ENCODE measurements at places on chromosomes 6 and 20. TPM values are rescaled to one million over a fixed set of nuclear protein-coding genes. Genes with fewer than 3 reads are reported as not detected.

DNA sequence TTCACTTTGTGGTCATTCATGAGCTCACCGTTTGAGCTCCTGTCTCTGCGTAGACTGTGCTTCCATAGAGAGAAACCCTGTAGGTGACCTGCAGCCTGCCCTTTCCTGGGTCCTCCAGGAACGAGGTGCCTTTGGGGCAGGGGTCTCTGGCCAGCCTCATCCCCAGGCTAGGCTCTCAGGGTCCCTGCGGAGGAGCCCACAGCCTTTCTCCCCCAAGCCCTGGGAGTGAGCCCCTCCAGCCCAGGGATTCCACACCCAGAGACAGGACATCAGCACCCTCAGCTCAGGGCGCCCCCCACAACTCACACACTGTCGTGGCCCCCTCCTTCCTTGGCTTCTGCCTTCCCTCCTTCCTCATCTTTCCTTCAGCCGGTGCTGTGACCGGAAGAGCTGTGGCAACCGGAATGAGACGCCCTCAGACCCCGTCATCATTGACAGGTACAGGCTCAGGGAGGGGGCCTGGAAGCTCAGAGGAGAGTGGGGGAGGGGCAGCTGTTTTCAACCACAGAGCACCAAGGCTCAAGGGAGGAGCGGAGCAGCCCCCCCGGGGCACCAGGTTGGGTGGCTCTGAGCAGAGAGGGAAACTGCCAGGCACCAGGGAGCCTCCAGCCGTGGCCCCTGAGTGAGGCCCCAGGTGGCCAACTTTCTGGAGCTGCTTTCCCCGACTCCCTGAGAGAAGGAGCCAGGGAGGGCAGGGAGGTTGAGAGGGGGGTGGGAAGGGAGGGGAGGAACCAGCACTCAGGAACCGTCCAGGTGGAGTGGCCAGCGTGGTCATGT lies 16.8 kb downstream of the EBF4 start:
- no peak for DNase-seq

- no peak for DNase-seq
These were observed 151.2 kb upstream of the AKAP12 start for GRCh38 chr6:151088599-151088935.

GRCh38 chr20:23227274-23227673 lies 123.3 kb upstream of the NXT1 start:
- no peak for DNase-seq

GRCh38 chr6:109486068-109486467 lies 3.0 kb upstream of the ZBTB24 start:
- no peak for DNase-seq

- DNase-seq, result no peak
These were observed 303.8 kb upstream of the TBX18 start for GRCh38 chr6:85068221-85068620.

DNA sequence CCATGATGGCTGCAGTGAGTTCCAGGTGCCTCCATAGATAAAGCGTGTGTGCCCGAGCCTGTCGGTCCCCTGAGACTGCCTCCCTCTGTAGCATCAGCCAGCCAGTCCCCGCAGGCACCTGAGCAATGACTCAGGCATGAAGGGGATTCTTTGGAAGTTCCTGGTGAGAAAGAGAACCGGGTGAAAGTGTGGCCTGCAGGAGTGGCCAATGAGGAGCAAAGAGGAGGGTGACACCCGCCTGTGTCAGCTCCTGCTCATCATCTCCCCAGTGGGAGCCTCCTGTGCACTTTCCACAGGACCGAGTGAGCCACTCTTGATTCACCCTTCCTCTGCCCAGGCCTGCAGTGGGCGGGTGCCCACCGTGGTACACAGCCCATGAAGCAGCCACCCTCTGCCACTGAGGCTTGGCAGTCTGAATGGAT lies 71.2 kb upstream of the PTPN1 start:
- no peak for DNase-seq

- no peak for DNase-seq
These were observed 672.9 kb upstream of the MARCKS start for GRCh38 chr6:113184291-113184690.

- no peak for DNase-seq
These were observed 553.5 kb downstream of the HACE1 start for GRCh38 chr6:104306211-104306610.

- DNase-seq, result no peak
These were observed 39.6 kb downstream of the SHPRH start for GRCh38 chr6:145924600-145924999.

GRCh38 chr6:37696220-37696840 lies 1.4 kb downstream of the MDGA1 start:
- peak; percentile 40 for DNase-seq

DNA sequence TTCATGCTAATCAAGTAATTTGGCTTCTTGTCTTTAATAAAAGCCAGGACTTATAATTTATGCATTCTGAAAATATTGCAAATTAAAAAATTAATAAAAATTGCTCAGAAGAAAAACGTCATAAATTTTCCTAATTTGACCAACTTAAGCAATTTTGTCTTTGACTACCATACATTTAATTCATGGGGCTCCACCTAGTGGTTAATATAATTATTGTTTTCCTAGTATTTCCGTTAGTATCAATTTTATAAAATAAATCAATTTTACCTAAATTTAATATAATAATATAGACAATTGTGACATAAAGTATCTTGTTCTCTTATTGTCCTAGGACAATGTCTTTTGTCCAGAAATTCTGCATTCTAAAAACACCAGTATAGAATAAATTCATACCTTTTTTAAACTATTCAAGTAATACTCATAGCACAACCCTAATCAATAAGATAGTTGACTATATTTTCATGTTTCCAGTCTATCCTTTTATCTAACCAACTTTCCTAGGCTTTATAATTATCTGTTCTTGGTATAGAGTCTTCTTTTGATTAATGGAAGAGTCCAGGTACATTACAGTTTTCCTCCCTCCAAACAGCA lies 319.9 kb downstream of the TRDN start:
- no peak for DNase-seq

GRCh38 chr6:151338651-151339200 lies 52.6 kb downstream of the ZBTB2 start:
- no peak for DNase-seq

GRCh38 chr20:48782901-48783308 lies 44.9 kb downstream of the PREX1 start:
- DNase-seq, result no peak

GRCh38 chr6:145069966-145070365 lies 665.4 kb downstream of the EPM2A start:
- DNase-seq, result no peak

- no peak for DNase-seq
These were observed 323.8 kb downstream of the QKI start for GRCh38 chr6:163738304-163738703.

DNA sequence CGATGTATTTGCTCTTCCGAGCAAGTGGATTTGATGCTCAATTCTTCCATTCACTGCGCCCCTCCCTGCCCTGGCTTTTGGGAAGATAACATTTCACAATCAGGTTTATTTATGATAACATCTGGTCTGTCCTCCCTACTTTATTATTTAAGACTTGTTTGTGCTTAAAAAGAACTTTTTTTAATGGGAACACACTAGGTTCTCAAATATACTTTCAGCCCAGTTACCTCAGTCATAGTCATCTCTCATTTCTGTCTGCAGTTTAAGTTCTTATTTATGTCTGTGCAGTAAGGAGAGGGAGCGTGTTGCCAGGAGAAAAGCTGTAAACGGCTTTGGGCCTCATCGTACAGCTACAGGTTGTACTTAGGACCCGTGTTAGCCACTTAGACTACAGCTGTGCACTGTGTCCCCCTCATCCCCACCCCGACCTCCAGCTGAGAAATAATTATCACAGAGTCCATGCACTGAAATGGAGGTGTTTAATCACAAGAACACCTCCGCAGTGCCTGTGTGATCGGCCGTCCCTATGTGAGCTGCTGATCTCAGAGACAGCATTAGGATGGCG lies 99.3 kb downstream of the RPP40 start:
- DNase-seq, result no peak

GRCh38 chr6:51616243-51616642 lies 471.2 kb downstream of the PKHD1 start:
- DNase-seq, result no peak

- no peak for DNase-seq
These were observed 63.7 kb downstream of the PHACTR3 start for GRCh38 chr20:59667981-59668515.

DNA sequence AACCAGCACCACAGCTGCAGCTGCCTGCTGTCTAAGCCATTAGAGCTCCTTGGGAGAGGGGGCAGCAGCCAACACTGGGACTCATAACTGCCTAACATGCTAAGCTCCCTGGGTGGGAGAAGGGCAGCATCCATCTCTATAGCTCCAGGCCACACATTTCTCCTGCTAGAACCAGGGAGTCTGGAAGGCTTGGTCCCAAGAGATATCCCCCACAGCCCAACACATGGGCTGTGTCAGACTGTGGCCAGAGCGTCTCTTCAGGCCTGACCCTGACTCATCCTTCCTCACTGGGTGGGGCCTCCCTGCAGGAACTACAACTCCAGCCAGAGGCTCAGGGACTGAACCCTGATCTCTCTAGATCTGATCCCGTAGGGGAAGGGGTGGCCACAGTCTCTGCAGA lies 411.1 kb downstream of the HDGFL1 start:
- no peak for DNase-seq

- DNase-seq, result no peak
These were observed 252.2 kb downstream of the DLL1 start for GRCh38 chr6:170038708-170039107.

DNA sequence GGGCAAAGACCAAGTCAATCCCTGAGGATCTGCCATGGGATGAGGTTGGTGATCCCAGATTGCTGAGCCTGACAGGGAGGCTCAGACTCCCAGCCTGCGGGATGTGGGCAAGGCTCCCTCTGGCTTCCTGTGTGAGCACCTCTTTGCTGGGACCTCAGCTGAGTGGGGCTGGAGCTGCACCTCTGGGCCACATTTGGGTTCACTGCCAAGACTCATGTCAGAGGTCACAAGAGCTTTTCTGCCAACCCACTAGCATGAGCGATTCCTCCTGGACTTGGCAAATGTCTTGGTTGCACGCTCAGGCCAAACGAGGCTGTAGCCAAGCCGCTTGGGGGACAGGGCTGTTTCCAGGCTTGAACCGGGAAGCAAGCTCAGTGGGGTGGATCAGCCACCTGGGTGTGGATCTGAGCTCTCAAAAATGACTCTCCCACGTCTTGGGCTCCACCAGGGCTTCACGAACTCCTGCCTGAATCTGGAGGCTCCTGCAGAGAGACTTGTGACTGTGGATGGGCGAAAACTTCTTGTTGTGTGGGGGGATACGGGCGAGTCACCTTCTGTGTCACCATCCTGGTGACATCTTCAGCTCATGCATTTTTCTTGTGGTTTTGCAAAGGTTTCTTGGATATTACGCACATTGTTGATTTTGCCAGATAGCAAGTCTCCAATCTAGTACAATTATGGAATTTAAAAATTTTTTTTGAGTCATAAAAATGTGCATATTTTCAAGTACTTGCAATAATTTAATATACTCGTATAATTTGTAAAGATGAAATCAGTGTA lies 359.5 kb downstream of the CDH4 start:
- no peak for DNase-seq

GRCh38 chr6:15444081-15444731 lies 198.3 kb downstream of the JARID2 start:
- DNase-seq, result no peak

GRCh38 chr20:18571578-18571977 lies 4.3 kb downstream of the SMIM26 start:
- DNase-seq, result no peak

The CLPSL2 gene
- not detected for total RNA-seq

The SULF2 gene
- total RNA-seq, result 0.76 TPM

The ZC3H12D gene
- 27.9 TPM for total RNA-seq

Measured in activated naive CD8-positive, alpha-beta T cell treated with anti-CD3 and anti-CD28 coated beads for 36 hours (primary cell).